Activated T-helper 1 cell treated with anti-CD3 and anti-CD28 coated beads, Interleukin-2, amount 50 U/mL, for 16 hours (primary cell): ENCODE measurements at places on chromosomes 11 and 22.

GRCh38 chr22:43451371-43452050 is 39.7 kb downstream of the MPPED1 start:
- DNase-seq: no peak

DNA sequence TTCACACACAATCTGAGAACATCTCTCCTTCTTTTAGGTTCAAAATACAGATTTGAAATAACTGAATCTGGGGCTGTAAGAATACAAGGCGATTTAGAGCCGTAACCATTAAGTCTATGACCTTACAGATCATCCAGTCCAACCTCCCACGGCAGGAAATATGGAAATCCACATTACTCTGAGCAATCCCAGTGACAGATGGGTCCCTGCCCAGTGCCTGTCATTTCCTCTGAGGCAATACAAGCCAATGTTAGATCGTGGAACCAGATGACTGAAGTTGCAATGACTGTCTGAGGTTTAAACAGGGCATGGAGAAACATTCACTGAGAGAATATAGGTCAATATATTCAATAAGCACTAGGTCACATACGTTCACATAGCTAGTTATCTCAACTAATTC is 77.4 kb upstream of the OR5AK2 start:
- no peak for DNase-seq

GRCh38 chr22:26552466-26552865 is 37.5 kb downstream of the TPST2 start:
- no peak for DNase-seq

GRCh38 chr22:46162285-46162684 is 12.0 kb downstream of the PPARA start:
- DNase-seq: no peak

GRCh38 chr22:20864186-20864908 is 5.5 kb downstream of the SNAP29 start:
- no peak for DNase-seq

GRCh38 chr11:124896821-124897391 is 759 bp downstream of the ROBO4 start:
- DNase-seq: no peak

- no peak for DNase-seq
Observed at GRCh38 chr11:117705866-117706265, 91.2 kb downstream of the DSCAML1 start.

DNA sequence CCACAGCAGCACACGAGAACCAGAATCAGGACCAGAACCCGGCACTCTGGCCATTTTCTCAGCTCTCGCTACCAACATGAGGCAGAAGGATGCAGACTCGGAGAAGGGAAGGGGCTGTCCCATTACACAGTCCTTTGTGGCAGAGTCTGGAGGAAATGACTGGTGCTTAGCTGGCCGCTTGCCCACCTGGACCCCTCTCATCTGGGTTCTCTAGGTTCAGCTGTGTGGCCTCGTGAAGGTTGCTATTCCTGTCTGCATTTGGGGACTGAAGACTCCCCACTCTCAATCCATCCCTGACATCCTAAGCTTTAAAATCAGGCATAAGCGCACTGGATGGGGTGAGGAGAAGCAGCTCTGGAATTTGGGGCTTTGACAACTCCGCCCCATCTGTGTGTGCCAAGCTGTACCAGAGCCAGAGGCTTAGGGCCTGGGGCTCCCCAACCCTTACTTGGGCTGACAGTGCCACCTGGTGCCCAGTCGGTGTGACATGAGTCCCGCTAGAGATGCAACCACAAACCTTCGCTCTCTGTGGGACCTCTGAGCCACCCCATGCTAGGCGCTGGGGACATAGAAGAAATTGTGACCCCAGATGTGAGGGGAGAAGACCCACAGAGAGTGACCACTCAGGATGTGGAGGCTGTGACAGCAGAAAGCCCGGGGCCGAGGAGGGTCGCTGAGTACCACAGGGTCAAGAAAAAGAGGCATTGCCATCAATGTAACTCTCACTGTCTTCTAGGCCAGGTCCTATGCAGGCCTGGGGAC is 35.8 kb upstream of the FCHSD2 start:
- DNase-seq: peak; percentile 65

DNA sequence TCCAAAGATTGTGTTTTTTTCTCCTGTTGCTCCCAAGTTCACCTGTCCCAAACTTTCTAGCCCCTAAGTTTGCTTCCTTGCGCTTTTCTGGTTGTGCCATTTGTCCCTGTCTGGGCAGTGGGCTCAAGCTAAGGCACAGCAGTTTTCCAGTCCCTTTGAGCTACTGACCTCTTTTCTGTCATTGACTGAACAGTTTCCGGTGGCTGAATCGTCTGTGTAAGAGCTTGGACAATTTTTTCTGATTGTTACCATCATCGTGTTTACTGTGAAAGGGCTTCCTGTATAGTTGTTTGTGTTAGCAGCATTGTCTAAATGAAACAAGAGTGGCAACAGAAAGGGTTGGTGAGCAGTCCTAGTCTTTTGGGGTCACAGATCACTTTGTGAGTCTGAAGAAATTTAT is 49.8 kb downstream of the BMAL1 start:
- no peak for DNase-seq

- DNase-seq: no peak
Observed at GRCh38 chr11:117345039-117345438, 17.4 kb downstream of the CEP164 start.

GRCh38 chr11:129323896-129324502 is 51.6 kb upstream of the BARX2 start:
- DNase-seq: no peak

- no peak for DNase-seq
Observed at GRCh38 chr22:20186183-20186870, 35.5 kb upstream of the CCDC188 start.

- no peak for DNase-seq
Observed at GRCh38 chr11:102864724-102865123, 10.1 kb downstream of the MMP12 start.

GRCh38 chr11:78476066-78476465 is 58.4 kb upstream of the GAB2 start:
- no peak for DNase-seq

DNA sequence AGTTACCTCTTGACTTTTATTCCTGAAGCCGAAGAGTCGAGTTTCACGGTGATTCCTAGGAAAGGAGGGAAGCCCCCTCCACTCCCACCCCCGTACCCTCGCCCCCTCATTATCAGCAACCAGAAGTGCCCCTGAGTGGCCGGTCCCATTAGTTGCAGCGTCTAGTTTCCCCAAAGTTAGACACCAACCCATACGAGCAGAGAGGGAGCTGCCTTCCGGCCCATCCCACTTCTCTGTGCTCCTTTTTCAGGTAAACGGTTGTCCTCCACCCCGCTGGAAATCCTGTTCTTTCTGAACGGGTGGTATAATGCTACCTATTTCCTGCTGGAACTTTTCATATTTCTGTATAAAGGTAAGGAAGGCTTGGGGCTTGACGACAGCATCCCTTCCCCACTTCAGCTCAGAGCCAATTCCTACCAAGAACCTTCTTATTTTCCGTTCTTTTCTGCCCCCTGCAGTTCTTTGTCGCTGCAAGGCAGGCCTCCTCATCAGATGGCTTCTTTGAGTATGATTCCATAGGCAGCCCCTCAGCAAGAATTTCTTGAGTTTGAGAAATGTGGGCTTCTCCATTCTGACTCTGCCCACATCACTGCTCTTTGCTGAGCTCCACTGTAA is 701 bp downstream of the TMEM216 start:
- no peak for DNase-seq

DNA sequence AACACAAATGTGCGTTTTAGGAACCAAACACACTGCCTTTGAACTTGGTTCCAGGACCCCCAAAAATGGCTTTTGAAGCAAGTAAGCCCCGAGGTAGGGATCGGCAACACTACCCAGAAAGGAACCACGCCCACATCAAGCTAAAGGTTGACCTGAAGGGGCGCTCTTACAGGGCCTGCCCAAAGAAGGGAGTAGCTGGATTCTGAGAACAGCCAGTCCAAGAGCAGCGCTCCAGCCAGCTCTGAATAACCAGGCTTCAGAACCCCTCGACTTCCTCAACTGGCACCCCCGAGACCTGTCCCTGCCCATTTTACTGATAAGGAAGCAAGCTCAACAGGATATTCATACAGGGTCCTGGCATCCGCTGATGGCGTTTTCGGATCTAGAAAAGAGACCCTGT is 18.9 kb upstream of the MOB2 start:
- no peak for DNase-seq

DNA sequence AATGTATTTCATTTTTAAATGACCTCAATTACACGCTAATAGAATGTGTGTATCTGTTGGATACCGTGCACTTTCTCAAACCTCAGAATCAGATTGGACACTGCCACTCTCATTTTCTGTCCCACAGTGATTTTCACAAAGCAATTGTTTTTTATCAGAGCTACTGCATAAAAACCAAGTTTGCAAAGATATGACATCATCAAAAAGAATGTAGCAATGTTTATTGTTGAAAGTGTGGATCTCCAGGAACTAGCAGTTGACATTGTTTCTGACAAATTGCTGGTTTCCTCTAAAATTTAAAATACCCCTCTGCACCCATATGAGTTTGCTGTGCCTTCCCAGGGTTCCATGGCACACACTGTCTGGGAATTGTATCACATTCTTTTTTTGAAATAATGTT is 362.7 kb upstream of the DDI1 start:
- DNase-seq: no peak

GRCh38 chr22:30802202-30803166 is 107.8 kb downstream of the OSBP2 start:
- DNase-seq: peak; percentile 17

- DNase-seq: no peak
Observed at GRCh38 chr11:6876325-6876724, at the start of gene OR10A4. OR10A4 (plus strand) TSS chr11:6876625; CDS start chr11:6876648, 23 bp downstream.

DNA sequence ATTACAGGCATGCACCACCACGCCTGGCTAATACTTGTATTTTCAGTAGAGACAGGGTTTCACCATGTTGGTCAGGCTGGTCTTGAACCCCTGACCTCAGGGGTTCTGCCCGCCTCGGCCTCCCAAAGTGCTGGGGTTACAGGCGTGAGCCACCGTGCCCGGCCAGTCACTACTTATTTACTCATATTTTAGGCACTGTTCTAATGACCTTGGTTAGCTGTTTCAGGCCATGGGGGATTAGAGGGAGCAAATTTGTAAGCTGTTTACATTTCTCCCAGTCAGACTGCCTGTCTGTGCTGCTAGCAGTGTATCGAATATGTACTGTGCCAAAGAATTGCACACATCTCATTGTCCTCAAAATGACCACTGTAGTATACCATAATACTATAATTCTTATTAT is 32.7 kb upstream of the PACSIN2 start:
- no peak for DNase-seq

- DNase-seq: no peak
Observed at GRCh38 chr11:44585421-44585820, 20.0 kb downstream of the CD82 start.

DNA sequence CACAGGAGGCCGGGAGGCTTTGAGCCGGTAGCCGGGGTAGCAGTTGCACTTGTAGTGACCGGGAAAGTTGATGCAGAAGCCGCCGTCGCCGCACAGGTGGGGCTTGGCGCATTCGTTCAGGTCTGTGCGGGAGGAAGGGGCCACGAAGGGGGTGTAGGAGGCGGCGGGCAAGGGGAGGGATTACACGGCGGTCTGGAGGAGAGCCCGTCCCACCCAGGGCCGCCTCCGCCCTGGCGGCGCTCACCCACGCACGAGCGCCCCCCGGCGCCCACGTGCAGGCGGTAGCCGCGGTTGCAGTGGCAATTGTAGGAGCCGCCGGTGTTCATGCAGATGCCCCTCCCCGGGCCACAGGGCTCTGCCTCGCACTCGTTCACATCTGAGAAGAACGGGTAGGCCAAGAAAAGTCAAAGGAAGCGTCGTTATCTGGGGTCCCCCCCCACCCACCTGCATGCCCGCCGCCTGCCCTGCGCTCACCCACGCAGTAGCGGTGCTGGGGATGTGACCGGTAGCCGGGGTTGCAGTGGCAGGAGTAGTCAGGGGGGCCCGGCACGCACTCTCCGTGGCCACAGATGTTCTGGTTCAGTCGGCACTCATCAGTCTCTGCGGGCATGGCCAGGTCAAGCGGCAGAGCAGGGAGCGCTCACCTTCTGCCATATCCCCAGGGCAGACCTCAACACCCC is 10.6 kb downstream of the LTBP3 start:
- no peak for DNase-seq
